ENCODE measurements at places on chromosomes 5 and 9. TPM values are rescaled to one million over a fixed set of nuclear protein-coding genes. Genes with fewer than 3 reads are reported as not detected.

WDR31 gene
- 1.4 TPM for total RNA-seq

F12 gene
- 22.9 TPM for total RNA-seq

TNFSF15 gene
- total RNA-seq = 0.17 TPM

BTNL8 gene
- total RNA-seq = not detected

PCDHGA7 gene
- 0.90 TPM for total RNA-seq

PCDHGA1 gene
- total RNA-seq = 0.31 TPM

ZDHHC11 gene
- 15.9 TPM for total RNA-seq

OTP gene
- total RNA-seq = 0.13 TPM

GABRA6 gene
- not detected for total RNA-seq

RGS14 gene
- total RNA-seq = 4.4 TPM

SEMA4D gene
- 5.1 TPM for total RNA-seq

ZFP37 gene
- 2.5 TPM for total RNA-seq

GZMA gene
- total RNA-seq = not detected

Data from A549 treated with GW870086 at 1 μM for 4 hours (cell line).